Germinal center (tissue), 1 donor: ENCODE measurements at places on chromosomes 11 and 22.

- DNase-seq: no peak
These were observed 4.9 kb downstream of the TKFC start for GRCh38 chr11:61337706-61338470.

GRCh38 chr22:43343262-43343669 lies at the start of gene SCUBE1:
SCUBE1 (minus strand) TSS chr22:43343372; CDS start chr22:43343261, 111 bp downstream.
- peak; percentile 84 for DNase-seq

GRCh38 chr22:23278883-23279675 lies 98.8 kb downstream of the BCR start:
- DNase-seq: no peak

GRCh38 chr11:36540998-36541397 lies 26.8 kb upstream of the RAG1 start:
- DNase-seq: peak; percentile 5

DNA sequence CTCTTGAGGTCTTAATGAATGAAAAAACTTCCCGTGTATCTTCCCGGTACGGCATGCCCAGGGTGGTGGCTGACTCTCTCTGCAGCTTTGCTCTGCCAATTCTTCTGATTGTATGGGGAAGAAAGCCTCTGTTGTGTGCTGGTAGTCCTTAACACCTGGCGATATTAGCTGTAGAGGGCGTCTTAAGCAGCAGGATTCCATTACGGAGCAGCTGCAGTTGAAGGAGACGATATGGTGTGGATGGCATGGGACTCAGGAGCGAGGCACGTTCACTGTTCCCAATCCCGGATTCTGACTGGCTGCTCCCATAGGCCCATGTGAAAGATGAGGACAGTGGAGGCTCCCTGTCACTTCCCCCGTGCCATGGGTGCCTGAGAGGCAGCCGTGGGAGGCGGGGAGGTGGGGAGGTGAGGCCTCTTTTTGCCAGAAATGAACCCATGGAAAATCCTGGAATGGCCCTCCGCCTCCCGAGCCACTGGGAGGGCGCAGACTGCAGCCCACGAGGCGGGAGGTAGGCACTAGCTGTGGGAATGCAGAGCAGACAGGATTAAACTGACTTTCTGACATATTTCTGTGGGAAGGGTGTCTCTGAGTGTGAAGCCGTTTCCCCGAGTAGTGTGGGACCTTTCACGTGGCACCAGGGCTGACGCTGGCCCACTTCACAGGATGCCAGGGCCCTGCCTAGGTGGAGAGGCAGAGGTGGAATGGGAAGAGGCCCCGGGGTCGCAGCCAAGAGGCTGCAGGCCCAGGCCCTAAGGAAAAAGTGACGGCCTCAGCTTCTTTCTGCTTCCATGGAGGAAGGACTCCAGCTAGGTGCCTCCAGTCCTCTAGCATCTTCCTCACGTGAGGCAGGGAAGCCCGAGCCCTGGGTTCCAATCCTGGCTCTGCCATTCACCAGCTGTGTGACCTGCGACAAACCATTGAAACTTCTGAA lies 121.4 kb upstream of the CD82 start:
- no peak for DNase-seq

DNA sequence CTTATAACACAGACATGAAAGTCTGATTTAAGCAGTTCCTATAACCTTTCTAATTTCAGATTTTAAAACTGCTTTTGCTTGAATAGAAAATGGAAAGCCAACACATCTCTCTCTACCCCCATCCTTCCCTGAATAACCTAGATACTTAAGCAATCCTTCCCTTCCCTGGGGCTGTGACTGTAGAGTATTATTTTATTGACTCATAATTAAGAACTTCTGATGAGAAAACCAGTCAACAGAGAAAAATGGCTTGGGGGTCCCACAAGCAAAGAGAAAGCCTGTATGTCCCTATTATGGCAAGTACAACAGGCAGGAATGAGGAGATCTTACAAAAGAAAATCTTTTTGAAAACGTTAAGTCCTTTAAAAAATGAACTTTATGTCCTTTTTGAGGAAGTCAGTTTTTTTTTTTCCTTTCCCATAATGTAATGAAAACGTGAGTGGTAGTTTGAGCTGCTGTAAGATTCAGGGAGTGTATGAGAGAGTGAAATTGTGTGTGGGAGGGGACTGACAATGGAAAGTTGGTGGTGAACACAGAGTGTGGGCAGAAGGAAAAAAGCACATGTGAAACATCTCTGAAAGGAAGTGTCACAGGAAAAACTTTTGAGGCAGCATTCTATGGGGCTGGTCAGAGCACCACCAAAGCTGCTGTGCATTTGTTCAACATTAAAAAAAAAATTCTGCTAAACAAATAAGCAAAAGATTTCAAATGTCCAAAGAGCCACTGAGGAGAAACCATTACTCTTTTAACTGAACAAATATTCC lies 154.6 kb downstream of the MAML2 start:
- DNase-seq: peak; percentile 12

- no peak for DNase-seq
These were observed 49.1 kb downstream of the BBOX1 start for GRCh38 chr11:27089746-27090145.

DNA sequence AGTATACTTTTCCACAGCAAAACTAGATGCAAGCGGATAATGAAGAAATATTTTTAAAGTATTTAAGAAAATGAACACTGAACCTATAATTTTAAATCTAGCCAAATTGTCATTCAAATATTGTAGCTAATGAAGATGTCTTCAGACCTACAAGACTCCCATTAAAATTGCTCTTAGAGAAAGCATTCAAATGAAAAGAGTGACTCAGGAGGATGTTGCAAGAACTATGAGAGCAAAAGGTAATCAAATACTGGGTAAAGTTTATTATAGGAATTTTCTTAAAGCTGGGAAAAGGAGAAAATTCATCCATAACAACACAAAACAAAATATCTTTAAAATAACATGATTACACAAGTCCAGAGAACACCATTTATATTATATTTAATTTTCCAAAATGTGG lies 5.4 kb upstream of the POU2AF1 start:
- DNase-seq: no peak

DNA sequence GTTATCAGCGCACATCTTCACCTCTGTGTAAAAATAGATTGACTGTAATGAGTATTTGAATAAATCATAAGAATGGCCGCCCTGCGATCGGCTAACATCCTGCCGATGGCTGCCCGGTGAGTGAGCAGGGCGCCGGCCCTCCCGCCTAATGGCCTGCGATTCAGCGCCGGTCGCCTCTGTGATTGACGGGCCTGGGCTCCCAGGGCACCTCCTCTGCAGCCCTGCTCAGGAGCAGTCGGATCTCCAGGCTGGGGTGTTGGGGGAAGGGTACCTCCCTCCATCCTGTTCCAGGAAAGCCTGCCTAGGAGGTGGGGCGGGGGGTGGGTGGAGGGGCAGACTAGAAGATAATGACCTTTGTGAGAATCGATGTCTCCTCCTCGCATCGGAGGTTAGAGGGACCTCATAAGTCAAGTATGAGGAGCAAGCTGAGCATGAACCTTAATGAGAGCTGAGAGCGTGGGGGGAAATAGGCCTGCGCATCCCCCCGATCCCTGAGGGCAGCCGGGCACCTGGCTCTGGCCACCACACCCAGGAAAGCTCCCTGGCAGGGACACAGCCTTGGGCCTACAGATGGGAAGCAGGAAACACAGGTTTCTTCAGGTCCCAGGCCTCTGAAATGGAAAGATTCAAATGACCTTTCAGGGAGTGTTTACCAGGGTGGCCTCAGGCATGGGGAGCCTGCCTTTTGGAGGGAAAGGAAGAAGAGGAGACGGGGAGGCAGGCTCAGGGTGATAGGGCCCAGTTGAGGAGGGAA lies 71.7 kb downstream of the PKNOX2 start:
- no peak for DNase-seq

GRCh38 chr22:22362311-22362710 lies 117.7 kb downstream of the VPREB1 start:
- no peak for DNase-seq

DNA sequence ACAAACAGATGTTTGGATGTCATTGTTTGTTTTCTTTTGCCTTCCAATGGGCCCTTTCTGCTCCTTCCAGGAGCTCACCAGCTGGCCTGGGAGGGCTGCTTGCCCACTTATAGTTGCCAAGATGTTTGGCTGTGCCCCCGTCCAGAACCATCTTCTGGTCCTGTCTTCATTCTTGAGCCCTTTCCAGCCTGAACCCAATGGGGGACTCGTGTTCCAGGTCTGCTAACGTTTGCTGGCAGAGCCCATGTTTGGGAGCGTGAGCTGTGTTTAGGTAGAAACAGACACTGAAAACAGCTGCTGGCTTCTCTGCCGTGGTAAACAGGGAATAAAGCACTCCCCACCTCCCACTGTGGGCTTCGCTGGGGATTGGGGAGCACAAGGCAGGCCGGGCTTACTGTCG lies 83.2 kb upstream of the SYT13 start:
- no peak for DNase-seq

DNA sequence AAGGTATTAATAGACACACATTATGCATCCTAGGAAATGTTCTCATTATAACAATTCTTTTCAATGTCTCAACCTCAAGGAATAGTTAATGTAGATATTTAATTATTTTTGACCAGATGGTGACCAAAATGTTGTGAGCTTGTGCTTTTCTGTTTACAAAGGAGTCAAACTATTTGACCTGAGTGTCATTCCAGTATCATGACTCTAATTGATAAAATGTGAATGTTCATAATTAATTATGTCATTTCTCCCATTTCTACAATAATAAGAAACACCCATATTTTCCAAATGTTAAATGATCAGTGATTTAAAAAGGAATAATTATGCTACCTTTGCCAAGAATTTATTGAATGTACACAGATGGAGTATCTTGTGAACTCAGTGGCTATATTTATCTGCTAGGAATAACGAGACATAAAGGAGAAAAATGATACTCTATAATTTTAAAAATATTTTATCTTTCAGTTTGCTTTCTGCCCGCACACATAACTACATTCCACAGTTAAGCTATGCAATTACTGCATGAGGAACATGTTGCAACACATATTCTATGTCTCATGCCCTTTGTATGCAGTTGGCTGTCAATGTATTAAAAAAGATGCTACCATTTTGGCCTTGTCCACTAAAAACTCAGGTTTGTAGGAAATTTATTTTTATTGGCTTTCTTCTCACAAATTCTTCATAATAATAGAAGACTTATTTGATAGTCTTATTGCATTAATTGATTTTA lies 376.7 kb upstream of the CCDC179 start:
- DNase-seq: no peak

DNA sequence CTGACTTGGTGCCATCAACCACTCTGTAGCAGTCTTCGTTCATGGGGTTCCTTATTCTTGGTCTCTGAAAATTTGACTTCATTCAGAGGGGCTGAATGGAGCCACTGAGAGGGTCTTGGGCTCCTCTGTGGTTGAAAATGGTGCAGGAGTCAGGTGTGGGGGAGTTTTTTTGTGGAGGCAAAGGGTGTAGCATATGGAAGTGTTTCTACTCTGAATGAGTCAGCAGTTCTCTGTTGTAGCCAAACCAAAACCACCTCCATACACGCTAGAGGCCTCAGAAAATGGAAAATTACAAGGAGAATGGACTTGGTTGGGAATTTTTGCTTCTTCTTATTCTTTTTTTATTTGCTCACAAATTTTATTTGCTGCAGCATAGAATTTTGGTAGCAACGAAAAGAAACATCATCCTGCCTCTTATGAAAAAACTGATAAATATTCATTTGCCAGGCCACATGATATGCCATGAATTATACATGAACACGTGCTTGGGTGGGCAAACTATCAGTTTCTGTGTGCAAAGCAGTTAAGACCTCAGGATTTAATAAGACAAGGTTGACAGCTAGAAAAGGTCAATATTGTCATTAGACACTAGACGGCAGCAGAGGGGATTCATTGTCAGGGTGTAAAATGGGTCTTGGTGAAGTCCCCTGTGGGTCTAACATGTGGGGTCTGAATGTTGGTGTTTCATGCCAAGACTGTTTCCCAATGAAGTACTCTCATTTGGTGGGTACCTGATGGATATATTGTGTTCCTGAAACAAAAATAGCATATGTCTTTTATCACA lies 111.7 kb downstream of the MYO18B start:
- peak; percentile 13 for DNase-seq

- DNase-seq: no peak
These were observed 14.8 kb downstream of the LPXN start for GRCh38 chr11:58560842-58561241.

DNA sequence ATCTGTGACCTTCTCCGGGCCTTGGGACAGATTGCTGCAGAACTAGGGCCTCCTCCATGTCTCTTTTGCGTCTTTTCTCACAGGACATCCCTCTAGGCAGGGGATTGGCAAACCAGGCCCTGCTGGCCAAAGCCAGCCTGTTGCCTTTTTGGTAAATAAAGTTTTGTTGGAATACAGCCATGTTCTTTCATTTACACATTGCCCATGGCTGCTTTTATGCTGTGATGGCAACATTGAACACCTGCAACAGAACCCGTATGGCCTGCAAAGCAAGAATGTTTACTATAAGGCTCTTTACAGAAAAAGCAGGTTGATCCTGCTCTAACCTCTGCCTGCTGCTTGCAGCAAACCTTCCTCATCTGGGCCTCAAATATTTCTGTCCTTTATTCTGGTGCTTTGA lies 56.8 kb upstream of the B3GAT1 start:
- no peak for DNase-seq
